Thymus (tissue), 14 donors: ENCODE measurements at places on chromosomes 13 and 19. TPM values are rescaled to one million over a fixed set of nuclear protein-coding genes. Genes with fewer than 3 reads are reported as not detected.

- peaks cover 9% of the 10 kb centered on the region for H3K4me1 ChIP-seq
- no peak overlapping the region for H3K4me3 ChIP-seq
- H3K36me3 ChIP-seq: no peaks in the 10 kb centered on the region
- H3K27me3 ChIP-seq: no peaks in the 10 kb centered on the region
Measured at GRCh38 chr19:38684078-38684861, 36.8 kb downstream of the ACTN4 start.

- H3K27me3 ChIP-seq: no peaks in the 10 kb centered on the region
- H3K36me3 ChIP-seq: no peaks in the 10 kb centered on the region
- no peak overlapping the region for H3K4me3 ChIP-seq
- H3K4me1 ChIP-seq: no peaks in the 10 kb centered on the region
- no peak overlapping the region for H3K27ac ChIP-seq
- DNase-seq: no peak
Measured at GRCh38 chr13:37109051-37109678, 3.7 kb upstream of the CSNK1A1L start.

DNA sequence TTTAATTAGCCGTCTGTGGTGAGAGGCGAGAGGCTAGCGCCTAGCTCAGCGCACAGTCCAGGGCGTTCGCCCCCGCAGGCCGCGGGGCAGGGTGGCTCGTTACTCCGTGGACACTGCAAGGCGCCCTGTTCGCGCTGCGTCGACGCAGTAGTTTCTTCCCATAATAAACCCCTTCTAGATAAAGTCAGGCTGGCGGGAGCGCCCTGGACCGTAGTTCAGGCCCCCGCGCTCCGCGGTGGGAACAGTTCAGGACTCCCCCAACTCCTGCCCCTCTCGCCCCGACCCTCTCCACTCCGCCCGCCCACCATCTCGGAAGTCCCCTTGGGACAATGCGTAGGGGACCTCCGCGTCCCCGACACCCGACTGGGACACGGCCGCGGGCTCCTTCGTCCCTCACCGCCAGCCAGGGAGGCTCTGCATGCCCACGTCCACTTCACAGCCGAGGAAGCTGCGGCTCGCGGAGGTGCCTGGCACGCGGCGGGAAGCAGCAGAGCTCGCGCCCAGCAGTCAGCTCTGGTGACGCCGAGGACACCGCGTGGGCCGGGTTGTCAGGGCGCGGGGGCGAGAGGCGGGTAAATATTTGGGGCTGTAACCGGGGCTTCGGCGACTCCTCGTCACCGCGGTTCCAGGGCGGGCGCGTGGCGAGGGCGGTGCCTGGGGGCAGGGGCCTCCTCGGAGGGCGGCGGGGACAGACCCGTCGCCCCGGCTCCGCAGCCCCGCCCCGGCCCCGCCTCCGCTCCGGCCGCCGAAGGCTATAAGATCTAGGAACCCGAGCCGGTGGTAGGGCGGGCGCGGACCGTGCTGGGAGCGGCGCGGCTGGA, at the start of gene RGCC:
TSS of gene RGCC (plus strand) at position 783 of the 821 bp plus-strand sequence. CDS start 158 bp downstream, outside the sequence.
- H3K36me3 ChIP-seq: peaks cover 25% of the 10 kb centered on the region
- peak within 1 kb of the TSS; percentile 91 for H3K4me3 ChIP-seq
- peak within 1 kb of the TSS; percentile 86 for H3K27ac ChIP-seq
- DNase-seq: no peak

ATP4B gene
- 0.38 TPM for total RNA-seq

DNA sequence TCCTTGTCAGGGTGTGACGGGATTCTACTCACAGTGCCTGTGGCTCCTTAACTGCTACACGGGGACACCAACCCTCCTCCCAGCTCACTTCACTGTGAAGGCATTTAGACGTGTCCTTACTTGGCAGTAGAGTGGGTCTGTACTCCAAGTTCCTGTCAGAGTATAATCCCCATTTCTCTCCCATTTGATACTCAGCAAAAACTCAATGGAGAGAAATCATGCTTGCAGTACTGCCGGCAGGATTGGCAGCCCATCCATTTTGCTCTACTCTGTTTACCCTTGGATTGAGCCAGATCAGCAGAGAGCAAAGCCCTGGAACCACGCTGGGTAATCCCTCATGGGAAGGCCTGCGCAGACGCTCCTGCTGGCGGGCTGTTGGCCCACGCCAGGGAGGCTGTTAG, 28.9 kb downstream of the ARL11 start:
- DNase-seq: no peak
- no peak overlapping the region for H3K4me3 ChIP-seq
- H3K27me3 ChIP-seq: no peaks in the 10 kb centered on the region
- no peak overlapping the region for H3K27ac ChIP-seq
- H3K4me1 ChIP-seq: no peaks in the 10 kb centered on the region

DNA sequence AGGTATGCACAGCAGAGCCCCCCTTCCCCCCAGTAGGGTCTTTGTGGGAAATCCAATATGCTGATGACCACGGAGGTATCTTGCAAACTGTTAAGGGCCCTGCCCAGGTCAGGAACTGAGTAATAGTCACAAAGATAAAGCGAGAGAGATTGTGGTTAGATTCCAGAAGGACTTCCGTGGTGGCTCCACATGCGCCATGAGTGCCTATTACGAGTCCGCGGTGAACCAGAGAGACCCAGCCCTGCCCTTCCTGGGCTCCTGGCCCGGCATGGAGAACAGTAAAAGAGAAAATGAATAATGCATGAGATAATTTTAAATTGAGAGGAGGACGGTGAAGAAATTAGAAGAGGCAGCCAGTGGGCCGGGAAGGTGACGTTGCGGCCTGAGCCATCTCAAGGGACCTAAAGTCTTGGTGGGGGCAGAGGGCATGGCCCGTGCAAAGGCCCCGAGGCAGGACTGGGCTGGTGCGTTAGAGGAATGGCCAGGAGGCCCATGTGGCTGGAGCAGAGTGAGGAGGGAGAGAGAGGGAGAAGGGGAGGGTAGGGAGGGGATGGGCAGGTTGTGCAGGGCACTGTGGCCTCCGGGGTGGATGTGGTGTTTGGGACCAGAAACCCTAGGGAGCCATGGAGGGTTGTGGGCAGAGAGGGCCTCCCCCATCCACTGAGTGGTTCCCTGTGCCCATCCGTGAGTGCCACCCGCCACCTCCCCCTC, 46.6 kb upstream of the NFIC start:
- H3K4me3 ChIP-seq: no peak overlapping the region
- H3K27me3 ChIP-seq: no peaks in the 10 kb centered on the region
- no peaks in the 10 kb centered on the region for H3K36me3 ChIP-seq
- DNase-seq: no peak

- H3K4me1 ChIP-seq: peaks cover 7% of the 10 kb centered on the region
- no peaks in the 10 kb centered on the region for H3K36me3 ChIP-seq
- no peak within 1 kb of the TSS for H3K27ac ChIP-seq
- H3K4me3 ChIP-seq: no peak within 1 kb of the TSS
- no peaks in the 10 kb centered on the region for H3K27me3 ChIP-seq
Measured at GRCh38 chr19:45245334-45245787, at the start of gene EXOC3L2. EXOC3L2 (minus strand) TSS chr19:45245407; CDS start chr19:45239045, 6,362 bp downstream.

DNA sequence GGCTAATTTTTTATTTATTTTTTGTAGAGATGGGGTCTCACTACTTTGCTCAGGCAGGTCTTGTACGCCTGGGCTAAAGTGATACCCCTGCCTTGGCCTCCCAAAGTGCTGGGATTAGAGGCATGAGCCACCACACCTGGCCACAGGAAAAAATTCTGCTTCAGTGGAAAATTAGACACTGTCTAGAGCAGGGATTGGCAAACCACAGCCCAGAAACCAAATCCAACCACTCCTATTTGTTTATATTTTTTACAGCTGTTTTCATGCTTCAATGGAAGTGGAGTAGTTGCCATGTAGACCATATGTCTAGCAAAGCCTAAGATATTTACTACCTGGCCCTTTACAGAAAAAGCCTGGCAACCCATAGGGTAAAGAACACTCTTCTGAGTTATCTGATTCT, 123.7 kb upstream of the MRI1 start:
- H3K4me3 ChIP-seq: no peak overlapping the region
- H3K27ac ChIP-seq: no peak overlapping the region
- H3K36me3 ChIP-seq: no peaks in the 10 kb centered on the region
- DNase-seq: no peak

- no peak for DNase-seq
- no peaks in the 10 kb centered on the region for H3K27me3 ChIP-seq
- no peak overlapping the region for H3K4me3 ChIP-seq
- H3K36me3 ChIP-seq: no peaks in the 10 kb centered on the region
- H3K4me1 ChIP-seq: no peaks in the 10 kb centered on the region
Measured at GRCh38 chr13:34161931-34162543, 344.1 kb downstream of the RFC3 start.

NCR1 gene
- 0.52 TPM for total RNA-seq

- H3K4me1 ChIP-seq: no peaks in the 10 kb centered on the region
- no peak overlapping the region for H3K4me3 ChIP-seq
- DNase-seq: no peak
- H3K27me3 ChIP-seq: no peaks in the 10 kb centered on the region
- H3K36me3 ChIP-seq: no peaks in the 10 kb centered on the region
- H3K27ac ChIP-seq: no peak overlapping the region
Measured at GRCh38 chr13:95019886-95020285, 281.4 kb downstream of the ABCC4 start.

GRCh38 chr19:41327076-41327575, 17.2 kb downstream of the CCDC97 start:
- no peaks in the 10 kb centered on the region for H3K27me3 ChIP-seq
- H3K27ac ChIP-seq: peak overlapping the region; percentile 68
- peaks cover 53% of the 10 kb centered on the region for H3K36me3 ChIP-seq
- no peak for DNase-seq

DAND5 gene
- total RNA-seq: 0.09 TPM

ZFP28 gene
- 2.9 TPM for total RNA-seq
